ENCODE measurements at places on chromosomes 2 and 18.

DNA sequence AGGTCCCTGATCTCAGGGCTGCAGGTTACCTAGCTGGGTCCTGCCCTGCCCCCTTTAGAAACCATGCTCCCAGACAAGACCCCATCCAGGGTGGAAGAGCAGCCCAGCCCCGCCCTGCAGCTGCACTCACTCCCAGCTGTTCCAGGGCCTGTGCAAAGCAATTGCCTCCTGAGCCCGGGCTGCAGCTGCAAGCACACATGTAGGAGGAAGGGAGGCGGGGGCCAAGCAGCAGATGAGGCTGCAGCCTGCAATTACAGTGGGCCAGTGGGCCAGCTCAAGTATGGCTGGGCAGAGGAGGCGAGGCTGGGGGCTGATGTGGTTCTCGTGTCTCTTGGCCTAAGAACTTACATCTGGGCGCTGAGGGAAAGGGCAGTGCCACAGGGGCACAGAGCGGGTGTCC, 65.4 kb upstream of the TUBA3E start:
- DNase-seq, result no peak

- DNase-seq, result no peak
These were observed 449.5 kb upstream of the PKDCC start for GRCh38 chr2:41598161-41598894.

DNA sequence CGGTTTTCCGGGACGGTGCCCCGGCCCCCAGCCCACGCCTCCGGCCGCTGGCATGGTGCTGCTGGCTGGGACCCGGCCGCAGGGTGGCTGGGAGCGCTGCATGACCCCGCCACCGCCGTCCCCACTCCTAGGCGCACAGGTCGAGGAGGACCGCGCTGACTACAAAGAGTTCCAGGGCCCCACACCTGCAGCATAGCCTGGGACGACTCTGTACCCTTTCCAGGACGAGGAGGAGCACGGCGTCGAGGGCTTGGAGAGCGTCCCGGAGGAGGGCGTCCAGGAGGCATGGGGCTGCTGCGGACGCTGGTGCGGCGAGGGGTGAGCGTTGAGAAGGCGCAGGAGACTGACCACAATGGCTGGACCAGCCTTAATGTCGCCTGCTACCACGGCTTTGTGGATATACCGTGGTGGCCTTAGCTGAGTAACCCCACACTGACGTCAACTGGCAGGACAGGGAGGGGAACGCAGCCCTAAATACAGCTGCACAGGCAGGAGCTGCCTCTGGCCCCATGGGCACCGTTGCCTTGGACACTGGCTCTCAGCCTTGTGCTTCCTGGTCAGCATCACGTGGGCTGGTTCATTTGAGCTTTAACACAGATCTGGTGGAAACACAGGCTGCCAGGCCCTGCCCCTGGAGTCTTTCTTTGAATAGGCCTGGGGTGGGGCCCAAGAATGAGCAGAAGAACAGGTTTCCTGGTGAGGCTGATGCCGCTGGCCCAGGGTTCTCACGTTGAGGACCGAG, 40.9 kb upstream of the TRIM43B start:
- DNase-seq, result no peak

GRCh38 chr2:63544017-63544627, 44.2 kb downstream of the WDPCP start:
- DNase-seq, result no peak

DNA sequence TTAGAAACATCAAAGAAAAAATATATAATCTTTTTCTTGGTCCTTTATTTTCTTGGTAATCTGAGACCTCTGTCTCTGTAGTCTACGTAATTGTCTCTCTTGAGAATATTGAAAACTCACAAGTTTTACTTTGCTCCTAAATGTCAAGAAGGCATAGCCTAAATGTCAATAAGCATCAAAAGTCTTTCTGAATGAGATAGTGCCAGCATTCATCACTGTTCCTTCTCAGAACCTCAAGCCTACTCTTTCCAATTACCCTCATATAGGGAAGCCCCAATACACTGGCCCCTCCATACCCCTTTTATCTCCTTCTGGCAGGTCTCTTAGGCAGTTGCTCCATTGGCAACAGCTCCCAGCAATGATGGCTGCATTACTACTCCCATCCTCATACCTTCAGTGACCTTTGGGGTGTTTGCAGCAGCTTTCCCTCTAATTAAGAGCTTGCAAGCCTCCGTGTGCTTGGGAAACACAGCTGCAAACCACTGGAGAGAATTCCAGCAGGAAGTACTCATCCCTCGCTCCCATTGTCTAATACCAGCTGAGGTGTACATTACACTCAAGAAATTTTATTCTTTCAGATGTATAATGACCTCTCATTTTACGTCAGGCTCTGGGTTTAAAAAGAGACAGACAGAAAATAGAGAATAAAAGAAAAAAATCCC, 95.8 kb downstream of the KYNU start:
- no peak for DNase-seq

DNA sequence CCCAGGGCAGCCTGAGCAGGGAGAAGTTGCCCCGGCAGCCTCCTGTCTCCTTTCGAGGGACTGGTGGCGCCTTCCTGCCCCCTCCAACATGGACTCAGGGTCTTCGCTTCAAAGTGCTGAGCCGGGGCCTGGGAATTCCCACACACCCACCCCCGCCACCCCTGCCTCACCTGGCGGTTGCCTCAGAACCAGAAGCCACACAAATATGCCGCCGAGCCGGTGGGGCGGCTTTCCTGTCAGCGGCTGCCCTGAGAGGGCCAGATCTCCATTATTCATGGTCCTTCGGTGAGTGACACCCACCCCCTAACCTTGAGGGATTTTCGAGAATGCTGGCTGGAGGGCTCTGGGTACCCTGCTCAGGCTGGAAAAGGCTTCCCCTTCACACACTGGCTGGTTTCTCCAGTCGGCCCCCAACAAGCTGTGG, 71.7 kb downstream of the SMAD7 start:
- DNase-seq, result no peak

GRCh38 chr18:59704146-59704545, 6.9 kb upstream of the CCBE1 start:
- DNase-seq, result no peak

DNA sequence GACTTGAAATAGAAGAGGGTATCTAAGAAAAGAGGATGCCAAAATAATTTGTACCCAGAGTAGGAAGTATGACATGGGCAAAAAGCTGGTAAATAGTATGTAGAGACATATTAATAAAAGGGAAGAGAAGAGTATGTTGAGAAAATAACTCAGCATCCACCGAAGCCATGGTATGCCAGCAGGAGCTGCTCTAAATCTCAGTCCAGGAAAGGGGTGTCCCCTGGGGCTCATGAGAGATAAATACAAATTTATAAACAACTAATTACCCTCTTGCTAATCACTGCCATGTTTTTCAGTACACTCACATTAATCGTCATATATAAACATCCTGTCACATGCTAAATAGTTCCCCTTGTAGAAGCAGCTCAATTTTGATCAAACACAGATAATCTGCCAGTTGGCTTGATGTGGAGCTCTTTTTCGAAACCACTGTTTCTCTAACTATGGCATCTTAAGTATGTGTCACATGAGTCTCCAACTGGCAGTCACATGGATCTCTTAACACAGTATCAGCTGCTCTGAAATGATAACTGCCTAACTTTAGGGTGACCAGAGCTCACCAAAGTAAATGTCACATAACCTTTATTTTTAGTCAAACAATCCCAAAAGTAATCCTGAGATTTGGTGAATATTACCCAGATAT, 31.9 kb downstream of the EXOC6B start:
- no peak for DNase-seq

DNA sequence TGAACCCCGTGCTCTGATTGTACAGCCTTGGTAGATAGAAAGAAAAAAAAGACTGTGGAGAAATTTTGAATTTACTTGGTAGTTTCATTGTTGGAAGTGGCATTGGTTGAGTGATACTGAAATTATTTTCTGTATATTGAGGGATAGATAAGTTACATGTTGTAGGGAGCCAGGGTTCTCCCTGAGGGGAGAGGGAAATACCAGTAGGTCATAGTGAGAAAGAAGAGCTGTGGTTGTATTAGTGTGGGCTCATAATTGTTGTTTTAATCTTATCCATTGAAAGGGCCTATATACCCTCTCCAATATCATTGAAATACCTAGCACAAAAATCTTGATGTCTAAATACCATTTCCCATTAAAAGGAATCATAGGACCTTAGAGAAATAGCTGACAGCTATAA, 16.9 kb upstream of the RAB31 start:
- no peak for DNase-seq

GRCh38 chr2:155633887-155634570, 698.5 kb downstream of the NR4A2 start:
- DNase-seq, result no peak

GRCh38 chr2:167857416-167857815, 390.0 kb downstream of the STK39 start:
- DNase-seq, result no peak

GRCh38 chr2:238027591-238028415, 33.0 kb upstream of the SCLY start:
- DNase-seq, result no peak

- no peak for DNase-seq
These were observed 678 bp upstream of the OTX1 start for GRCh38 chr2:63049970-63050333.

DNA sequence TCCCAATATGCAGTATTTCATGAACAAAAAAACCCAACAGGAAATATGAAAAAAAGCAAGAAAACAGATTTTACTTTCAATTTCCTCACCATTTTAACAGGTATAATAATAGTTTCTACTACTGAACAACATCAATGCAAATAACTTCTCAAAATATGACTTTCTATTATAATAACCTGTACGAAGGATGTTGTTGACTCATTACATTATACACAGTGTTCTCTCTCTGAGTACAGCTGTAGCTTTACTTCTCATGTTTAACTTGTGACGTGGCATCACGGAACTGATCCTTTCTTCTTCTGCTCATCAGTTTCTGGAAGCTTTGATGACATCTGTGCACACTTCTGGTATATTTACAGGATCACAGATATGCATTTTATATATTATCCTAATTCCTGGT, 40.0 kb downstream of the FAM228A start:
- DNase-seq, result no peak

DNA sequence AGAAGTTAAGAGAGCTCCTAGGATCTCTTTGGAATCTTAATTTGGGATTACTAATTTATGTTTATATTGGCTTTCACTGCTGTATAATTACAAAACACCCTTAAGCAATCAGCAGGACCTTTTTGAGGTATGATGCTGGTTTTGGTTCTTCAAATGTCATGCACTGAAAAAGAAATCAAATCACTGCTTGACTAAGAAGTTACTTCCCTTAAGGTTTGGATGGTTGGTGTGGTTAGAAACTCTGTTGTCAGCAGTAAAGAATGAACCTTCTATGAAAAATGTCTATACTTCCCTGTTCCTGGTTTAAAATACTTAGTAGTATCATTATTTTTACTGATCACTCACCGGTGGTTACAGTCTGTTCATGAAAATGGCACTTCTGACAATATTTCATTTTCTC, 5.5 kb downstream of the COLEC12 start:
- DNase-seq, result no peak

DNA sequence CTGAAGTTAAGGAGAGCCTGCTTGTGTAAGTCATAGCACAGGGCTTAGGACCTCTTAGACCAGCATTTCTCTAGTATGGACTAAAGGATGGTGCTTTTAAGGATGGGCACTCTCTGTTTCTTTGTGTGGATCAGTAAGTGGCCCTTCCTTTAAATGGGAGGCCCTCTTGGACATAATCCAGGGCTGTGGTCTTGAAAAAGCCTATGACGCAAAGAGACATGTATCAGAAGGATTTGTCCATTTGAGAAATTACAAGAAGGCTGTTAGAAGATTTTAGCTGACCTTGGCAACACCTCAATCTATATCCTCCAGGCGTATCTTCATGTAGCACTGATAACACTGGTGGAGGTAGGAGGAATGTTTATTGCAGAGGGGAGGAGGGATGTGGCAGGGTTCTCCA, 79.2 kb downstream of the PRPF40A start:
- no peak for DNase-seq

DNA sequence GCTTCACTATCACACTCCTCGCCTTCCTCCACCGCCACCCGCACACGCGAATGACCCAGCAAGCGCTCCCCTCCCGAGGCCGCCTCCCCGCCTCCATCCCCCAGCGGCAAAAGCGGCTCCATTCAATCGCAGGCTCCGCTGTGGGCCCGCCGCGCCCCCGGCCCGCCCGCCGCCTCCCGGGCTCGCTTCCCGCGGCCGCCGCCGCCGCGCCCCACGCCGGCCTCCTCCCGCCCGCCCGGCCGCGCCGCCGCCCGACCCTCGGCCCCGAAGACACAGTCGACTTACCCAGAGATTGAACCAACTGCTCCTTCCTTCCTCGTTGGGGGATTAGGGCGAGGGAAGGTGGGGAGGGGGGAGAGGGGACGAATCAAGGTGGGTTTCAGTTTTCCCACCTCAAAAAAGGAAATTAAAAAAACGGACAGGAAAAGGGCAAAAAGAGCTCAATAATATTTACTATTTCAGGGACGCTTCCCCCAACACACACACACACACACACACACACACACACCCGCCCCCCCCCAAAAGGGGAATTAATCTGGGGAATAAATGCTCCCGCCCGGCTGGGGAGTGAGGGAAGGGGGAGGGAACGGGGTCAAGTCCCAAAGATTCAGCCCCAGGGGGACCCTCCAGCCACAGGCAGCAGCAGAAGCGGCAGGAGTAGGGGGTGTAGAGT, 743 bp downstream of the XPO1 start:
- DNase-seq, result peak; percentile 26

DNA sequence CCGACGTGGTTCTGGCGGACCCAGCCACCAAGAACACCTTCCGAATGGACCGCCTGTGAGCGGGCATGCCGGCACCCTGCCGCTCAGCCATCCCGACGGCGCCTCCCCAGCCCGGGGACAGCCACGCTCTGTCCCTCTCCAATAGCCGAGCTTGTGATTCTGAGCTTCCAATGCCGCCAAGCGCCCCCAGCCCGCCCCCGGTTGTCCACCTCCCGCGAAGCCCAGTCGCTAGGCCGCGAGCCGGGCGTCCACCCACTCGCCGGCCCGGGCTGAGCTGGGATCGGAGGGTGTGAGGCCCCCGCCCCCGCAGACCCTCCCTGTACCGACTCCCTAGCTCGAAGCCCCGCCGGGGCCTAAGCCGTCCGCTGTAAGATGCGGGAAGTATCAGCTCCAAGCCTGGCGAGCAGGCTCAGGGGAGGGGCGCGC, 1195.1 kb upstream of the CHAC2 start:
- DNase-seq, result no peak

- DNase-seq, result no peak
These were observed 1.2 kb downstream of the SERPINB5 start for GRCh38 chr18:63477968-63478367.
